Right cardiac atrium (tissue), 5 donors: ENCODE measurements at places on chromosomes 5 and 9. TPM values are rescaled to one million over a fixed set of nuclear protein-coding genes. Genes with fewer than 3 reads are reported as not detected.

GRCh38 chr5:56457887-56458812 is 225.0 kb upstream of the ANKRD55 start:
- DNase-seq = peak; percentile 40

DNA sequence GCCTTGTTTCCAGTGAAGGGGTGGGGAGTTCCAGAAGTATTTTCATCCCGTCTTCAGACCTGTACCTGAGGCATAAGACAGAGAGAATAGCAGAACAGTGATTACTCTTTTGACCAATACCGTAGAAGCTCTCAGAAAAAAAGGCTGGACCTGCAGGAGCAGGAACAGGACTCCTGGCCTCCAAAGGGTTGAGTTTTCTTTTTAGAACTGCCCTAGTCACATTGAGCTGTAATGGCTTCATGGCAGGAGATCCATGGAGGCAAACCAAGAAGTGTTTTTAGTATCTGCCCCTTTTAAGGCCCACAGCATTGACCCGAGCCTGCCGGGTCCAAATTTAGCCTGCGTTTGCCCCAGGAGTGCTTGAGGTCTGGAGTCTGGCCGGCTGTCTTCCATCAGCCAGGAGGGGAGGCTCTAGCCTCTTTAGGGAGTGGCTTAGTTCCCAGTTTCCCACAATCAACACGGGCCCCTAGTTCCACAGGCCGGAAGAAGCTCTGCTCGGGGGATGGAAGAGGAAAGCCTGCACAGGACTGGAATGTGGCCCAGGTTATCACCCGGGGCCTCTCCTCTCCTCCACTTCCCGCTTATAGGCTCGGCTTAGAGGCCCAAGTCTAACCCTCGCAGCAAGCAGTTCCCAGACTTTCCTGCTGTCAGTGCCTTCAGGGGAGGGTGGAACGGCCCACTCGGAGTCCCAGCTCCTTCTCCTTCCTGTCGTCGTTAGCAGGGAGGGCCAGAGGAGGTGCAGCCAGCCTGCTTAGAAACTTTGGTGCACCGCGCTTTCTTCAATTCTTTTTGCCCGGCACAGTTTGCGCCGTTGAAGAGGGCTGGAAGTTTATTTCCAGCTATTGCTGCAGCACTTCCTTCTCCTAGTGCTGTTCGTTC is 80.7 kb downstream of the C9orf152 start:
- peak; percentile 92 for DNase-seq

- DNase-seq = peak; percentile 89
These were observed at the start of gene NIM1K for GRCh38 chr5:43191740-43192557. Gene NIM1K (plus strand): TSS chr5:43192225. CDS start chr5:43245776, 53,551 bp downstream.

DNA sequence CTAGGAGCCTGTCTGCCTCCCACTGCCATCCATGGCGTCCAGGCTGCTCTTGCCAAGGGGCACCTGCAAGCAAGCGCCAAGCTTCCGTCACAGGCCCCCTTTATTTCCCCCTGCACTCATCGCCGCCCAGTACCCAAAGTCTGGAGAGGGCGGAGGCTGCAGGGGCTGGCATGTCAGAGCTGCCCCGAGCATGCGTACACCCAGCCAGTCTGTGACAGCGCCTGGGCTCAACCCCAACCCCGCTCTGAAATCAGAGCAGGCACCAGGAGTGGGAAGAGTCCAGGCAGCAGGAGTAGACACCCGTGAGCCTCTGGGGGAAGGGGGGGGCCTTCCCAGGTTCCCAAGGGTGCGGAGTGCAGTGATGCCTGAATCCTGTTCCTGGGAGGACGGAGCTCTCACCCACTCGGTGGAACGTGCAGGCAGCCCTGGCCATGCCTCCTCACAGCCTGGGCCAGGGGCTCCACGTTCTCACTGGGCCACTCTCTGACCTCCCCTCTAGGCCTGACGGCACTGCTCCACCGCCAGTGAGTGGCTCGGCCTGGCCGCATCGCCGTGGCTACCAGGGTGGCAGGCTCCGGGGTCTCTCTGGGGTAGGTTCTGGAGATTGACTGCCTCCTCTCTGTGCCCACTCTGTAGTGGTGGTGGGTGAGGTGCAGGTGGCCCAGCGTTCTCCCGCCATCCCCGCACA is 469.0 kb downstream of the CDH9 start:
- DNase-seq = peak; percentile 38

- no peak for DNase-seq
These were observed 134.6 kb upstream of the TUT7 start for GRCh38 chr9:86488794-86489193.

DNA sequence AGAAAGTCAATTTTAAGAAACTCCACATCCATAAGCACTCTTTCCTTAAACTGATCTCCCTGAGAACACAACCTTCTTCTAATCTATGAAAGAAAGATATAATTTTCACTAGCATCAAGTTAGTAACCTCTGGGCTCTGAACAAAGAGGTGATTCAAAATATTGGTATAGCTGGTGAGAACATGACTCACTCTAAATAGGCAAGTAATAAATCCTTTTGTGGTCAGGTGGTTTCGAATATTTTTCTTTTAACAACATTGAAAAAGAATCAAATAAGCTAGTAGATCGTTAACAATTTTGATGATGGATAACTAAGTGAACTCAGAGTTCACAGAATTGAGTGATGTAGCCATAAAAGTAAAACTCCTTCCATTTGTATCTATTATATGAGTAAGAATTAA is 150.6 kb upstream of the IQGAP2 start:
- DNase-seq = no peak

GRCh38 chr5:29885595-29885994 is 1307.9 kb upstream of the CDH6 start:
- no peak for DNase-seq

DNA sequence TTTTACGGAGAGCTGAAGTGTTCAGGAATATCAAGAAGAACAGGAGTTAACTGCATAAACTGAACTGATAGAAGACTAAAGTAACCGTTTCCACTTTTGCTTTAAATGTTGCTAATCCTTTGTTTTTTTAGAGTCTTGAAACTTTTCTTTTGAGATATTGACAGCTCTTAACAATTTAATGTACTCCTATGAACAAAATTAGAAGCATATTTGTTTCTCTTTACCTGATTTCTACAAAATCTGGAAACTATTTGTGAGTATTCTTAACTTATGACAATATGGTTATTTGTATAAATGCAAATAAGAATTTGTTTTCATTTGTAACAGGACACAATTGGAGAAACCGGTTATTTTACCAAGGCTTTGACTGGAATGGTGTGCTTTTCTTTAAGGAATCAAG is 89.5 kb upstream of the FAM120A start:
- no peak for DNase-seq

DNA sequence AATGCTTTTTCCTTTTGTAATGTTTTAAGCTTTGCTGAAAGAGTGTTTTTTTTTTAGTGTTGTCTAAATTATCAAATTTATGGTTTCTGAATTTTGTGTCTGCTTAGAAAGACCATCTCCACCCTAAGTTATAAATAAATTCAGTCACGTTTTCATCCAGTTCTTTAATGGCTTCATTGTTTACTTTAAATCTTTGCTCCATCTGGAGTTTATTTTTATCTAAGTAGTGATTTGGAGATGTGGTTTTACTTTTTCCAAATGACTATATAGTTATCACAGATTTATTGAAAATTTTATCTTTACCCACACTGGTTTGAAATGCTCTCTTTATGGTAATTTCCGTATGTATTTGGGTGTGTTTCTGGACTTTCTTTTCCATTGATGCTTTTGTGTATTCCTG is 577.2 kb upstream of the ZNF608 start:
- DNase-seq = no peak

DNA sequence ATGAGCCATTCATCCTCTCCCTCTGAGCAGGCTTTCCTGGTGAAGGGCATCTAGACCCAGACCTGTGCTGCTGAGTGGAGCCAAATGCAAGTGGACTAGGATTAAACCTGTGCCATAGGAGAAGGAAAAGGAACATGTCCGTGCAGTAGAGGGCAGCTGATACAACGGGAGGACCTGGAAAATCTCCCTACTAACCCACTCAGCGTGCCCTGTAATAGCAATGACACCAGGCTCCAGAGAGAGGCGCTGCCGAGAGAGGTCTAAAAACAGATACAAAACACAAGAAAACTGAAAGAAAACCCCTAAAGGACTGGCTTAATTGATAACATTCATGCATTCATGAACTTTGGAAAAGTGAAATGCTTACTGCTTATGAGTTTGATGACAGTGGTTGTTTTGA is 60.8 kb downstream of the PFDN1 start:
- DNase-seq = no peak

DNA sequence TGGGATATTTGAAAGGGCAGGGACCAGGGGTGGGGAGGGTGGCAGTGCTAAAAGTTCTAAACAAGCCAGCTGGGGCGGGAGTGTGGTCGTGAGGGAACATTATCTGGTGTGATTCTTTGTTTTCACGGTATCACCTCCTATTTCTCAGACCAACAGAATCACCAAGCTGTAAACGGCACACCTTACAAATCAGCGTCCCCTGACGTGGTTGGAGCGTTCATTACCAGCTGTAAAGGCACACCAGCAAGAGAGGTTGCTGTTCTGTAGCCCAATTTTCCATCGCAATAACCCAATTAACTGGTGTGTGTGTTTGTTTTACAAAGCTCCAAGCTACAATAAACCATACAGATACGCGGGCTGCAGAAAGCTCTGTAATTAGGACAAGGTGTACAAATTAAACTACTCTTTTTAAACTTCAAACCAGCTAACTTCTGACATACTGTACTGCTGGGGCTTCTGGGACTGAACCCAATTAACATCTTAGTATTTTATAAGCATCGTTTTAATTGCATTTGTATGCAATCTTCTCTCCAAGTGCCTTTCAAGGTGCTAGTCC is 303.6 kb upstream of the CLINT1 start:
- DNase-seq = no peak

- no peak for DNase-seq
These were observed 51.8 kb upstream of the FNIP1 start for GRCh38 chr5:131848662-131849061.

DNA sequence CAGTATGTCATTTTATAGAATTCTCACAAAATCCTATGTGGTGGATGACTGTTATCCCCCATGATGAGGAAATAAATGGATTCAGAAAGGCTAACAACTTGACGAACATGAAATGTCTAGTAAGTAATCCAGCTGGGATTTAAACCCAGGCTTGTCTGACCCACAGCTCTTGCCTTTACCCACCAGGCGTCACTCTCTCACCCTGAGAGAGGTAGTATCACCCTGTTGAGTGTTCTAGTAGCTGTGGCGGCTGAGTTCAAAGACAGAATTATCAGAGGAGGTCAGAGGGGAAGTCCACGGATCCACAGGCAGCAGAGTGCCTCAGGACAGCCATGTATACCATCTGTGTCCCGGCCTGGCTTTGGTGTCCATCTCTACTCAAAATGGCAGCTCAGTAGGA is 113.8 kb downstream of the ZNF462 start:
- no peak for DNase-seq

DNA sequence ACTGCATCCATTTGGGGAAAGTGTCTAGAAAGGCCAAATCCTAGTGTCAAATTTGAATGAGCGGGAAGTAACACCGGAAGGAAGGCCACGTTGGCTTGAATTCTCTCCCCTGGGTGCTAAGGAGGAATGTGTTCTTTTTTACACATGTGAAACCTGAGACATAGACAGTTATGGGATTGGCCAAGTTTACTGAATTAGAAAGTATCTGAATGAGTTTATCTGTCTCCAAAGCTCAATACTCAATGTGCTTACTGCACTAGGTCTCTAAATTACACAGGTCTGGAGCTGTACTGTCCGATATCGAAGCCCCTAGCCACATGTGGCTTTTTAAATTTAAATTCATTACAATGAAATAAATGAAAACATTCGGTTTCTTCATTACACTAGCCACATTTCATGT is 6.0 kb downstream of the DMRT1 start:
- DNase-seq = no peak

- DNase-seq = no peak
These were observed 184.1 kb downstream of the DIRAS2 start for GRCh38 chr9:90458485-90458884.

DNA sequence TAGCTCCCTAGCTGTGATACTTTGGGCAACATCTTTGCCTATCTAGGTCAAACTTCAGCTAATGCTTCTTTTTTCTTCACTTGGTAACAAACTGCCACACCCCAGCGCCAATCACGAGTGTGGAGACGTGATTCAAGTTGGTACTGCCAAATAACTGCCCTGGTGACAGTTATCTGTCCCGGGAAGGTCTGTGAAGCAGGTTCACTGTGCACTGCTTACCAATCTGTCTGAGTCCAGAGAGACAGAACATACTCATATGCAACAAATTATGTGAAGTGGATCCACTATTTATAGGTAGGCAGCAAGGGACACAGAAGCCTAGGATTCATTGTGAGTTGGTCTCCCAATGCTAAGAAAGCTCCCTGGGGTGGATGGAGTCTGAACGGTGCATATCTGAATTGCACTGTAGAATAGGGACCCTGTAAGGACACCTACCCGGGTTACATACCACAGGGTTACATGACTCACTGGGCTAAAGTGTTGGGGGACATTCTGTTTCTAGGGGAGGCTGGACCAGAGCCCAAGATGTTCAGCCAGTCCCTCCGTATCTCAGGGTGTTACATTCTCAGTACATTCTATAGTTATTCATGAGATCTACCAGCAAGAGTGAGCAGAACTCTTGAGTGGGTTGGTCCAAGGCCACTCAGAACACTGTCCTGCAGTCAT is 95.4 kb upstream of the STC2 start:
- no peak for DNase-seq

- no peak for DNase-seq
These were observed 593.7 kb downstream of the IRX1 start for GRCh38 chr5:4189317-4189716.

DNA sequence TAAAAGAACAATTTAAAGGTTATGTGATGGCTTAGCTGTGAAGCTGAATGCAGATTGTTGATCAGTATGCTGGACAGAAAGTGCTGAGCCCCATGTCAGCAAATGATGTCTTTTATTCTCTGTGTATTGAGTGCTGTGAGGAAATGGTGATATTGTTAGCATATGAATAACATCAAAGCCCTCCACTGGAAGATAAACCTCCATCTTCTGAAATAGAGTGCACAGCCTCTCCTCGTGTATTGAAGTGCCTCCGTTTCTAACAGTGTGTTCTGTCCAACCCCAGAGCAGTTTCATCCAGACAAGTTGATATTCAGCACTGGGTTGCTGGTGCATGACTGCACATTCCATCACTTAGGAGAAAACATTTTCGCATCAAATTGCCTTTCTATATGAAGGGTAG is 242.9 kb downstream of the CSNK1G3 start:
- no peak for DNase-seq

- DNase-seq = peak; percentile 16
These were observed 1.7 kb upstream of the RXRA start for GRCh38 chr9:134324359-134325095.

Gene SMIM33
- total RNA-seq = not detected

Gene POU5F2
- total RNA-seq = 0.40 TPM

Gene FCHO2
- 20.4 TPM for total RNA-seq

Gene PRDM9
- not detected for total RNA-seq

Gene EGFLAM
- 2.4 TPM for total RNA-seq

Gene FBP1
- 2.8 TPM for total RNA-seq

Gene NR6A1
- 0.85 TPM for total RNA-seq

Gene ADRA1B
- 2.5 TPM for total RNA-seq

Gene PDCD1LG2
- 2.3 TPM for total RNA-seq

Gene IGFBPL1
- 3.9 TPM for total RNA-seq

Gene OR2K2
- not detected for total RNA-seq
